Neural crest cell (in vitro differentiated cells): ENCODE measurements at places on chromosomes 13 and 19.
A peak's percentile ranks its signal among the peaks of the same experiment; 100 is the strongest.

GRCh38 chr19:6108721-6109633 lies 1.3 kb downstream of the RFX2 start:
- peak; percentile 39 for DNase-seq

DNA sequence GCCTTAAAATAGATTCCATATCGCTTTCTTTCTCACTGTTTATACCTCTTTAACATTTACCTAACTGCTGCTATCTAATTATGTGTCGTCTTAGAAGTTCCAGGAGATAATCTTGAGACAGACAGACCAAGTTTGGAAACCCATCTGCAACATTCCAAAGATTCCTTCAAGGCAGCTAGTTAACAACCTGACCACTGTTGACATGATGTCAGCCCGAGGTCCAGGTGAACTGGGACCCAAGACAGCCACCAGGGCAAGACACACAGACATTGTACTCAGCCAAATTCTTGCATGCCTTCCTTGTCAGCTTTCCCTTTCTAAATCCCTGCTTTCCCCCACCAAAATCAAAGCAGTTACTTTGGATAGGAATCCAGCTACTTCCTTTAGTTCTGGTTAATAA lies 1476.5 kb upstream of the PRR20A start:
- no peak for DNase-seq

DNA sequence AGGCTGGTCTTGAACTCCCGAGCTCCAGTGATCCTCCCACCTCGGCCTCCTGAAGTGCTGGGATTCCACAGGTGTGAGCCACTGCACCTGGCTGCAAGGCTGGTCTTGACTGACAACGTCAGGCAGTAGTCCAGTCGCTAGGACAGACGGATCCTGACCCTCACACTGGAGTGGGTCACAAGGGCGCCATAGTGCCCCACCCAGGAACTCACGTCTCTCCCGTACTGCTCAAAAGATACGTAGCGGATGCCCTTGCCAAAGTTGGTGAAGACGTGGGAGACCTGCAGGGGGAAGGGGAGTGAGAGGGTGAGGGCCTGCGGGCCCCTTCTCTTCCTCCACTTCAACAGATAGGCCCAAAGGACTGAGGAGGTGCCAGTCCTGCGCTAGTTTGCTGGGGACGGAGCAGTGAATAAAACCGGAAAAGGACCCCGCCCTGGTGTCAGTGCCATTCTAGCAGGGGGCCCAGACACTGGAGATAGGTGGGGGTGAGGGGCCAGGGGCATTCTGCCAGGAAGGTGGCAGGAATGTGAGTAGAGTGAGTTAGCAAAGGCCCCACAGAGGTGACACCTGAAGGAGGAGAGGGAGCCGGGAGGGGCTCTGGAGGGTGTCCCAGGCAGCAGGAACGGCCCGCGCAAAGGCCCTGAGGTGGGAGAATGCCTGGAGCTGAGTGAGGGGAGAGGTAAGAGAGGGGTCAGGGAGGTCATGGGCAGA lies 11.9 kb downstream of the MRPS12 start:
- no peak for DNase-seq

GRCh38 chr19:38665219-38665931 lies 17.9 kb downstream of the ACTN4 start:
- DNase-seq = no peak

DNA sequence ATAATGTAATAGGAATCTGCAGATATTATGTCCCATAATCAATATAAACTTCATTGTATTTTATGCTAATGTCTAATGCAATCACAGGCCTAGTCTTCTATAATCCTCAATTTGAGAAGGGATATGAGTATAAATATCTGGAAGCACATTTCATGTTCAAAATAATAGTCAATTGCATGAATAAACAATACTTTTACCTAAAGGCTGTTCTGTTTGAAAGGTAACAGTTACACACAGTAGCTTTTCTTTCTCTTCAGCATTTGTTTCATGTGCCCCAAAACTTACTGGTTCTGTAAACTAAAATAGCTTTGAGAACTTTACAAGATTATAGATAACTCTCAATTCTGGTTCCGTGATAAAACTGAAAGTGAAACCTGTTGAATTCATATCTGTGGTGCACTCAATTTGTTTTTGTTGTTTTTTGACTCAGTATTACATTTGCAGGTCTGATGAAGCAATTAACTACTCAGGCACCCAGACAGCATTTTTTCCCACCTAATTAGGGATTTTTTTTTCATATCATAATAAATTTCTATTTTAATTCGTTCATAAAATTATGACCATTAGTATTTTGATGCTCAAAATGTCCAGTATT lies 1193.8 kb downstream of the SLITRK1 start:
- no peak for DNase-seq

- no peak for DNase-seq
These were observed 47.7 kb upstream of the MAB21L1 start for GRCh38 chr13:35524171-35524570.
